ENCODE measurements at places on chromosomes 2 and 18.

DNA sequence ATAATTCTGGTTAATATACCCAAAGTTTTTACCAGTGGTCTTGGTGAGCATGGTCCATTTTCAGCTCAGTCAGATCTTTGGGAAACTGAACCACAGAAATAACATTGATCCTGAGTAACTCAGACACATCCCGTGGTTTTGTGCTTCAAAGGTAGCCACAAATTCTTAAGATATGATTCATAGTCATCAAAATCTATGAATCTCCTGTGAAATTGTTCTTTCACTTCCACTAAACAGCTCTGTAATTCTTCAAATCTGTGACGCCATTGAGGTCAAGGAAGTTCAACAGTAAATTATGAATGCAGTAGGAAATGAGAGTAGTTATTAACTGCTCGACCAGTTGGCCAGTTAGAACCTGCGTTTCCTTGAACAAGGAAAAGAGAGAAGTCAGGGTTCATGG lies 147.3 kb downstream of the IRS1 start:
- peak; percentile 92 for DNase-seq

DNA sequence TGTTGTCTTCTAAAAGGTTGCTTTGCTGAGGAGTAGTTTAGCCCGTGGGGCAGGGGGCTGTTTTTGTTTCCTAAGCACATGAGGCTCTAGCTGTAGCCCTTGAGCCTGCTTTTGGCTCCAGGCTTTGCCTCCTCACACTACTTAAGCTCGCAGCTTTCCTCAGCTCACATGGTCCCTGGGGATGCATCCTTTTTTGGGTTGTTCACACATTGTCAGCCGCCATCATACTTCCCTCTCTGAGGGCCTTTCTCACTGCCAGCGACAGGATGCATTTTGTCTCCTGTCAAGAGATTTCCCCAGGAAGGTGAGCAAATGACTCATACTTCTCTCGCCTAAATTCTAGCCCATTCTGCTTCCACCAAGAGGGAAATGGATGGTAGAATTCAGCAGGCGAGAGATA lies 279.5 kb upstream of the PKDCC start:
- DNase-seq = no peak

- DNase-seq = no peak
Measured at GRCh38 chr2:120018549-120018948, 5.7 kb downstream of the EPB41L5 start.

DNA sequence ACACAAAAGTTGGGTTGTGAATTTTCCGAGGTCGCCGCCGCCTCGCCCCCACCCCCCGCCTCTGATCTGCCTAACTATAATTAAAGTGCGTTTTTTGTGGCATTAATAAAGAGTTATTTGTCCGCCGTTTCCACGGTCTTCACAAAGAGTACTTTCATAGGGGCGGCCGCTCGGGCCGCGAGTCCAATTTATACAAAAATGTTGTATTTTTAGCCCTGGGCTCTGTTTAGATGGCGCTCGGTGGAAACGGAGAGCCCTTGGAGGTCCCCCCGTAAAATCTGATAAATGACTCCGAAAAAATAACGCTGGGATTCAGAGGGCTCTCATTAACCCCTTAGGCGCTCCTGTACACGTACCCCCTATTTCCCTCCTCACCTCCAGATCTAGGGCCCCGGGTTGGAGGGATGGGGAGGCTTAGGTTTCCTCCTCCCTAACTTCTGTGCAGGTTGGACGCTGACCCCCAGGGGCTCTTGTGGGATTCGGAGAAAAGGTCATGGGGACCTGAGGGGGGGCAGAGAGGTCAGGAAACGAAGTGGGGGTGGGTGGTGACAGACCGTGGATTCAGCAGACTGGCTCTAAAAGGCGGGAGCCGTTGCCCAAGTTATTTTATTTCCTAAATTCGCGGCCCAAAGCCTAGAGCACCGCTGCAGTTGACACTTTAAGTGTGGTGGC lies 1.9 kb downstream of the CYP26B1 start:
- DNase-seq = no peak

- no peak for DNase-seq
Measured at GRCh38 chr2:193428336-193428818, 1233.6 kb upstream of the TMEFF2 start.

DNA sequence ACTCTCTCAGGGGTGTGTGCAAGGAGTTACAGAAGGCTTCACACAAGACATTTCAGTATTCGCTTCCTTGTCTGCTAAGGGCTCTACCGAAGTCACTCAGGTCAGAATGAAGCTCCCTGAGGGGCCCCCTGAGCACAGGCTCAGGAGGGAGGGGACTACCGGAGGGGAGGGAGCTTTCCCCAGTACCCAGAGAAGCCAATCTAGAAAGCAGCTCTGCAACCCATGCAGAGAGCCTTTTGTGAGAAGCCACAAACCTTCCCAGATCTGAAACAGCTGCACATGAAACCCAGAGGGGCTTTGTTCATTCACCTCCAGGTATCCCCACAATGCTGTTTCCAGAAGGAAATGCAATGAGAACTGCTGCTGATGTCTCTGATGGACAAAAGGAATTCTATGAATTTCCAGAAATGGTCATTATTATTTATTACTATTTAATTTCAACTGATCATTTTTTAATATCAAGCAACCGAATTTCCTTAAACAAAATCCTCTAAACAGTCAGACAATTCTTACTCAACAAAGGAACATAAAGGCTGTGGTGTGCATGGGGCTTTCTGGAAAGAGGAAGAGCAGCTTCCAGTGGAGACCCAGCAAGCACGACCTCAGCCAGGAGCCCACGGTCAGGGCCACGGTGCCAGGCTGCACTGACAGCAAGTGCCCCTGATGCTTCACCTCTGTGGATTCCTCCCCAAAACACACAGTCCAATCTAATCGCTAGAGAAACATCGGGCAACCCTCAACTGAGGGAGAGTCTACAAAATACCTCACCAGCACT lies 42.0 kb downstream of the NDUFA10 start:
- DNase-seq = no peak

DNA sequence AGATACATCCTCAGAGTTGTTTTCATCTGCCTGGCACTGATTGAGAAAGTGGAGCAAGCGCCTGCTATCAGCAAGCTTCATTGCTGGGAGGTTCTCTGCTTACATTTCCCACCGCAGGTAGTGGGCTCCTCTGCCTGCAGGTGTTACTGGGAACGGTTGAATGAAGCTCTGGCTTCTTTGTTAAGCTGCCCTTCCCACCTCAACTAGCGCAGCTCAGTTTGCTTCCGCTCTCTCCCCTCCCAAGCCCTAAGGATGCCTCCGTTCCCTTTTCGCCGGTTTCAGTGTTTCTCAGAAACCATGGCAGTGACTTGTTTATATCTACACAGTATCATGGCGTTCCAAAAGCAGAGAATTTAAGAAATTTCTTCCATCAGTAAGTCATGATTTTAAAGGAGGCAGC lies 72.2 kb upstream of the B3GNT7 start:
- no peak for DNase-seq

DNA sequence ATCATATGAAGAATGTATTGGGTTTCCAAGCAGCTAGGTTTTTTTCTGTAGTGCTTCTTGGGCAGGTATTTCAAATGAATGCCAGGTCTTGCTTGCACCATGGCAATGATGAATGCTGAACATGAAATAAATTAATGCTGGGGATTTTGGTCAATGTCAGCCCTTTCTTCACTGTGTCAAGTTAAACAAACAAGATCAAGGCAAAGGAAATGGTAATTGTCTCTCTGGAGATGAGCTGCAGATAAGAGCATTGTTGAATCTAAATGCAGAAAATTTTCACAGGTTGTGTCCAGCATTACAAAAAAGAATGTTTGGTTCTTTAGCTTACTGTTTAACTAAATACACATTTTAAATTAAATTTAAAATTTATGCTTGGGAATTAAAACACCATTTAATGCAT lies 144.3 kb downstream of the GPD2 start:
- DNase-seq = no peak

DNA sequence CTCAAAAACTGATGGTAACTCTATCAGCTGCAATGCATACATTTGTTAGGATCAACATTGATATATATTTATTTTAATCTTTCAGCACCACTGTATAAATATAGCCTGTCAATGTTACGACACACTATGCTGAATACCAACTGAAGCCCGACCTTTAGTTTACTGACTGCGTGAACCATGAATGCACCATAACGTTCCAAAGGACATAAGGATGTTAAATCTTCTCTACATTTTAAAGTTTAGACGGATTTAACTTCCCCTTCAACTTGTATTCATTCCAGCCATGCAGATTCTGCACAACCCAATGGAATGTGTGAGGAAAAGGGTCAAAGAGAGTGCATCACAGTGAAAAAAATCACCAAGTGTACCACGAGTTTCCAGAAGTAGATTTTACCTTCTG lies 489.5 kb downstream of the IRS1 start:
- DNase-seq = no peak

- no peak for DNase-seq
Measured at GRCh38 chr2:70658476-70658875, 104.8 kb upstream of the TGFA start.

GRCh38 chr2:199223791-199224190 lies 233.9 kb downstream of the SATB2 start:
- DNase-seq = peak; percentile 63

- no peak for DNase-seq
Measured at GRCh38 chr2:225367482-225367881, 32.0 kb upstream of the NYAP2 start.

DNA sequence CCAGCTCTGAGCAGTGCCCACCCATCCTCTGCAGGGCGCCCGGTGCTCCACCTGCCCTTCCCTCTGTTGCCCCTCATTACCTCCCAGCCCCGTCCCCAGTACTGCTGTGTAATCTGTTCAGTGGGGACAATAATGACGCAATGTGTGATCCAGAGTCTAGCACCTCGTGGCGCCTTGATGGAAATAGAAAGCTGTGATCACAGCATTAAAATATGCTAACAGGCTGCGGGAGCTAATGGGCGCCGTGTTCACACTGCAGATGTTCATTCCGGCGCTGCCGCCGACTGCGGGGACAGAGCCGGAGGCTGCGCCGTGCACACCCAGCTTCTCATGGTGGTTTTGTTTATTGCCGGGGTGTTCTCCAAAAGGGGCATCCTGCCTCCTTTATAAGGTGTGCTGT lies 235.2 kb downstream of the LDLRAD4 start:
- no peak for DNase-seq

GRCh38 chr18:1308686-1309085 lies 404.0 kb downstream of the ADCYAP1 start:
- no peak for DNase-seq

- DNase-seq = no peak
Measured at GRCh38 chr2:108701806-108702205, 17.5 kb upstream of the RANBP2 start.

DNA sequence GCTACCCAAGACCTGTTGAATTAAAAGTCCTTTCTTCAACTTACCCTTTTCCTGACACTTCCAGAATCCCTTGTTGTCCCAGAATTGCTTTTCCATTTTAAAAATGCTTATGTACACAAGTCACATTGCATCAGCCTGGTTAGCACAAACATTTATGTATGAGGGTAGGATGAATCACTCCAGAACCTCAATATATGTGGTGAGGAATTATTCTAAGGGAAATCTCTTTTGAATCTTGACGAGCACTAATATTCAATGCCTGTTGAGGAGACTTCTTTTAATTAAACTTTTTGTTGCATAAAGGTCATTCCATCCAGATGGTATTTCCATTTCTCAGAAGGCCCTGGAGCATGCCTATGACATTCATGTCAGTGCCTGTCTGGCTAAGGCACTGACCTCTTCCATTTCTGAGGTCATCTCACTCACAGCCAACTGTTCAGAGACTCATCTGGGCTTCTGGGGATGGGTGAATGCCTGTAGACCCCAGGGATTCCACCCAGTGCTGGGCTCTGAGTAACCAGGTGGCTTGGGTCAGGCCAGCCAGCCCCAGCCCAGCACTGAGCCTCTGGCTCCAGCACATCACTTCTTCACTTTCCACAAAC lies 28.2 kb downstream of the ACMSD start:
- DNase-seq = peak; percentile 18

DNA sequence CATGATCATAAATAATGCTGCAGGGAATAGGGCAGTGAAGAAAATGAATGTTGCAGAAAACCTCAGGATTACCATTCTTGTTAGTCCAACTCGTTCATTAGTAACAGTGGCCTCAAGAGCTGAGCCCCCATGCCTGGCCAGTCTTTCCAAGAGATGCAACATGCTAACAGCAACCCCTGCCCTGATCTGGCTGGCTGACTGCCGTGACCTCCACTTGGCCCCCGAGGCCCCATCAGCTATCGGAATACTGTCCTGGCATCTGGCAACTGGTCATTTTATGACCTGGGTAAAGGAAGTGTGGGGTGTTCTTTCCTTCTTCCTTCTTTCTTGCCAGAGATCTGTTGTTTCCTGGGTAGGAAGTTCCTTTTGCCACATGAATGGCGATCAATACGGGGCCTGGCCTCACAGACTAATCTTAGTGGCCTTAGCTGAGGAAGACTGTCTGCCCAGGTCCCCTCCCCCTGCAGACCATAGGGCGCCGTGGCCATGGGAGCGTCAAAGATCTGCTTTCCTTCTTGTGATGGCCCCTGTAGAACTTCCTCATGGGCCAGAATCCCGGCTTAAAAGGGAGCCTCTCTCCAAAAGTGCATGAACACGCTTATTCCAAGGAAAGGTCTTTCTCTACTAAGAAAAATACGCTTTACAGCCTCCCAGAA lies 10.6 kb upstream of the TRABD2A start:
- DNase-seq = no peak

- DNase-seq = no peak
Measured at GRCh38 chr2:72089537-72089936, 58.1 kb downstream of the CYP26B1 start.

DNA sequence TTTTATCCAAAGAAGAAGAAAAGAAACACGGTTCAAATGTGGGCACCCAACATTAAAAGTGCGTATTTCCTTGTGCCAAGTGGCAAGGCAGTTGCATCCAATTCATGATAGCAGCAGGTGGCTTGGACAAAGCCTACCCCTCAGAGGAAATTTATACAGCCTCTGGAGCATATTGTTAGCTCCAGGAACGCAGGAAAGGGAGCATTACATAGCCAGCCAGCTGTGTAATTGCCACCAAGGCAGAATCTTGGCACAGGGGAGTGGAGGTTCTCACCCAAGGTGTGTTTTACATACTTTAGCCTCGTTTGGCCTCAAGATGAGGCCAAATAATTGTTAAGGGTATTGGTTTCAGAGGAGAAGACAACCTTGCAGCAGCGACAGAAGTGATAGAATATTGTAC lies 526.9 kb downstream of the TMEM182 start:
- no peak for DNase-seq

- peak; percentile 29 for DNase-seq
Measured at GRCh38 chr2:11248-11941, 34.9 kb downstream of the FAM110C start.

- DNase-seq = peak; percentile 52
Measured at GRCh38 chr2:20062615-20063545, 11.5 kb upstream of the LAPTM4A start.

GRCh38 chr2:206083602-206084438 lies 2.2 kb downstream of the INO80D start:
- DNase-seq = no peak

- no peak for DNase-seq
Measured at GRCh38 chr2:20193185-20193584, 31.7 kb downstream of the SDC1 start.

DNA sequence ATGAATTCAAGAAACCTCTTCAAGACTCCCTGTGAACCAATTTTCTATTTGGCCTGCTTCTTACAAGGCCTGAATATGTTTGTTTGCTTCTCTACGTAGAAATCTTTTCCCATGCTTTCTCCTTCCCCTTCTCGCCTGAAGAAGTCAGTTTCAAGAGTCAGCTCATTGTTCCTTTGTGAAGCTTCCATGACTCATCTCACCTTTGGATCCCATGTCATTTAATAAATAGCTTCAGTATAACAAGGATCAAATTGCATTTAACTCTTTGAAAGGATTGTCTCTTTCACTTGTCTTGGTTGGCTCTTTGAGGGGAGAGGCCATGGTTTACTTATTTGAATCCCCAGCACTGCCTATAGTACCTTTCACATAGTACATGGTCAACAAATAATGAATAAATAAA lies 28.4 kb downstream of the CPS1 start:
- peak; percentile 59 for DNase-seq

- no peak for DNase-seq
Measured at GRCh38 chr2:109348671-109349502, 219.9 kb downstream of the SH3RF3 start.

Measured in fibroblast of pulmonary artery (primary cell).